HTR-8/SVneo (cell line): ENCODE measurements at places on chromosomes 3 and 15.

DNA sequence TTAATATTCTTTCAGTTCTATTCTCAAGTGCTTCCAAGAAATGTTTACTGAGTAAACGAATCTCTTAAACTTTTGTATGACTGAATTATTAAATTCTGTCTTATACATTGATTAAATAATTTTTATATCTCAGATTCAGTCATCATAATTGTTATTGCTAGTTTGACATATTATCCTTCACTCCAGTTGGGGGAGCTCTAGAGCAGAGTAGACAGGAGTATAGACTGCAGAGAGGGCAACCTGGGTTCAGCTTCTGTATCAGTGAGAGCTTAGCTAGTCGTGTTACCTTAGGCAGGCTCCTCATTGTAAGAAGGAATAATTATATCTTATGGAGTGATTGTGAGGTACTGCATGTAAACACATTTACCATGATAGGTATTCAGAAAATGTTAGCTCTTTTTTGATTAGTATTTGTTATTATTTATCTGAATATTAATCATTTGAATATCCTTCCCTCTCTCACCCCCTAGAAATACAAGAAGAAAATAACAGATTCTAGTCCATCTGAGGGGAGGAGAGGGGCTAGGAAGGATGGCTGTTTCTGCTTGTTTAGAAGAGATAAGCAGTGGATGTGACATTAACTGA is 31.0 kb upstream of the ZCWPW2 start:
- peak; percentile 22 for DNase-seq

GRCh38 chr3:197746209-197746608 is 3.5 kb upstream of the FYTTD1 start:
- no peak for DNase-seq

- peak; percentile 1 for DNase-seq
Measured at GRCh38 chr3:82163907-82164520, 402.6 kb upstream of the GBE1 start.

DNA sequence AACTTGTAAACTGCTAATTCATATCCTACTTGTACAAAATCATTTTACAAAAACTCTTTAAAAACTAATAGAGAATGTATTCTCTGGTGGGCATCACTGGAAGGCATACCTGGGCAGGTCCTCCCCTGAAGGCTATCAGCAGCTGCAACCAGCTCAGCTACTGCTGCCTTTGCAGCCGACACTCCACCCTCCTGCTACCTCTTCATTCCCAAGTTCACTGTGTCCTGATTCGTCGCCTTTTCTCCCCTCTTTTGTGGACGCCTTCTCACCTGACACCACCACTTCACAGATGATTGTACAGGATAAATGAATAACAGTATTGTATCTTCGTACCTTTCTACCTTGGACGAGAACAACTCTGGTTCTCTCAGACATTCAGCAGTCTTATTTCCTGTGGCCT is 28.9 kb downstream of the B4GALT4 start:
- no peak for DNase-seq

DNA sequence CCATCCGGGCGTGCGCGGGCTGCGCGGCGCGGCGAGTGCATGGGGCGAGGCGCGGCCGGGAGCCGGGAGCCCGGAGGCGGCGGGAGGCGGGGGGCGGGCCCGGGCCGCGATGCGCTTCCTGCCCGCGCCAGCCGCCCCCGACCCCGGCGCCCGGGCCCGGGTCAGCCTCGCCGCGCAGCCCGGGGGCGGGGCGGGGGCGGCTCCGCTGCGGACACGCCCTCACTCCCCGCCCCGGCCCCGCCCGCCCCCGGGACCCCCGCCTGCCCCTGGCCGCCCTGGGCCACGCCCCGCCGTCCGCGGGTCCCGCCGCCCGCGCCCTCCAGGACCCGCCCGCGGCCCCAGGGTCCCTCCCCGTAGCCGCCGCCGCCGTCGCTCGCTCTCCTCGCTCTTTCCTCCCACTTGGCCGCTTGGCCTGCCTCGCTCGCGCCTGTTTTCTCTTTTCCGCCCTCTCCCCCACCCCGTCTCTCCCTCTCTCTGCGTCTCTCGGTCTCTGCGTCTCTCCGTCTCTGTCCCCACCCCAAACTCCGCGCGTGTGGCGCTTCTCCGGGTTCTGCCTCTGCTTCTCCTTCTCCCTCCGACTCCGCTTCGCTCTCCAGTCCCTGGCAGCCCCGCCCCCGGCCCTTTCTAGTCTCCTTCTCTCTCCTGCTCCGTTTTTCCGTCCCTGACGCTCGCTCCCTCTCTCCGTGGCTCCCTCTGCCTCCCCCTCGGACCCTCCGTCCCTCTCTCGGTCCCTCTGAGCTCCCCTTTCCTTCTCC is at the start of gene PLXND1:
PLXND1 (minus strand) TSS at position 41 of the 755 bp plus-strand sequence; CDS start at position 4, 37 bp downstream.
- peak; percentile 75 for DNase-seq

DNA sequence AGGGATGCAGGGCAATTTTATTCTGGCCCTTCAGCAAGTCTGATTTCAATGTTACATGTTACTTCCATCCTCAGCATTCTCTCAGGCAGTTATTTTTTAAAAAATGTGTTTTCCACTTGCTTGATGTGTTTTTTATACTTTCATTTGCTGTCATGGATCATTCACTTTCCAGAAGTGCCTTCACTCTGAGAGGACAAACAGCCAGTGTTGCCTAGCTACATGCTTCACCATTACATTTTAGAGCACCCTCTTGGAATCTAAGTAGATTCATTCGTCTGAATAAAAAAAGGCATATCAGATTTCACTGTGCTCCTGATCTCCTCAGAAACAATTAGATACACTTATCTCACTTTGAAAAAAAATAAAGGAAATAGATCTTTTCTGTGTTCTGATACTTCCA is 93.6 kb upstream of the POU1F1 start:
- DNase-seq, result no peak

DNA sequence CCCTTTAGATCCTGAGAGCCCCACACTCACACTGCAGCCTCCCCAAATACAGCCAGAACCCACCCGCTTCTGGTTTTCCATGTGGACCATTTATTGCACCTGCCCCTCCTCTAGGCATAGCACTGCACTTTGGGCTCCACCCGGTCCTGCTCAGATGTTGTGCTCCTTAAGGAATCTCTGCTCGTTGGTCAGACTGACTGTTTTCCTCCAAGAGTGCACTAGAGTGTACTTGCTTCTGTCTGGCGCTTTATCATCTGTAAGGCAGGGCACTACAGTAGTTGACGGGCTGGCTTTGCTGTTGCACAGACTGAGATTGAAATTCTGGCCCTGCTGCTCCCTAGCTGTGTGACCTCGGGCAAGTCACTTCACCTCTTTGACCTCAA is 124.1 kb downstream of the CACNA1D start:
- no peak for DNase-seq

- no peak for DNase-seq
Measured at GRCh38 chr3:152355744-152356665, 87.3 kb downstream of the MBNL1 start.

GRCh38 chr3:113249111-113249510 is 37.8 kb downstream of the BOC start:
- peak; percentile 33 for DNase-seq

DNA sequence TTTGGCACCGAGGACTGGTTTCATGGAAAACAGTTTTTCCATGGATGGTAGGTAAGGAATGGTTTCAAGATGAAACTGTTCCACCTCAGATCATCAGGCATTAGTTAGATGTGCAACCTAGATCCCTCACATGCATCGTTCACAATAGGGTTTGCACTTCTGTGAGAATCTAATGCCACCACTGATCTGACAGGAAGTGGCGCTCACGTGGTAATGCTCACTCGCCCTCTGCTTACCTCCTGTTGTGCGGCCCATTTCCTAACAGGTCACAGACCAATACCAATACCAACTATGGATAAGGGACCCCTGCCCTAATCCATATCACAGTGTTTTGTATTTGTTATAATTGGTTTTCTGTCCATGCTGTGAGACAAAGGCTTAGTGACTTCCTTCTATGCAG is 58.9 kb downstream of the SLMAP start:
- DNase-seq, result no peak

DNA sequence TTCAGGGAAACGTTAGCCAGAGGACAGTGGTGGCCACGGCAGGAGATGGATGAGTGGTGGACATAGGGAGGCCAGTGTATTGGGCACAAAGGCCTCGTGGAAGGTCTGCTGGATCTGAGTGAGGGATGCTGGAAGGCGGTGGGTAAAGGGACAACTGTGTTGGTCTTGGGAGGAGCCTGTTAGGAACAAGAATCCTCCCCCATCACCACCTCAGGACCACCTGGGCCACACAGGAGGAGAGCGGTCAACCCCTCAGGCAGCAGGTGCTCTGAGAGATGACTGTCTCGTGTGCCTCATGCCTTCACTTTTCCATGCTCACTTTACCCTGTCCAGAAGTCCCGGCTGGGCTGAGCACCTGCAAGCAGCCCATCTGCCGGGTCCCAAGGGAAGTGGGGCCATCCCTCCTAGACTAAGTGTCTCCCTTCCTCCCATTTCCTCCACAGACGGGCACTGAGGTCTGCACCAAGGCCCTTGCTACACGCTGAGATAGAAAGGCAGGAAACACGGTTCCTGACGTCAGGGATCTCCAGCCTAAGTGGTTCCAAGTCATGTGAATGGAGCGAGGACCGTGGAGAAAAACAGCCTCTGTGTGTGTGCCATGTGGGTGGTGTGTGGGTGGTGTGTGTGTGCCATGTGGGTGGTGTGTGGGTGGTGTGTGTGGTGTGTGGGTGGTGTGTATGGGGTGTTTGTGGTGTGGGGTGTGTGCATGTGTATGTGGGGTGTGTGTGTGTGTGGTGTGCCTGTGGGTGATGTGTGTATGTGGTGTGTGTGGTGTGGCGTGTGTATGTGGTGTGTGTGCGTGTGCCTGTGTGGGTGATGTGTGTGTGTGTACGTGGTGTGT is 47.8 kb upstream of the CTSH start:
- no peak for DNase-seq

DNA sequence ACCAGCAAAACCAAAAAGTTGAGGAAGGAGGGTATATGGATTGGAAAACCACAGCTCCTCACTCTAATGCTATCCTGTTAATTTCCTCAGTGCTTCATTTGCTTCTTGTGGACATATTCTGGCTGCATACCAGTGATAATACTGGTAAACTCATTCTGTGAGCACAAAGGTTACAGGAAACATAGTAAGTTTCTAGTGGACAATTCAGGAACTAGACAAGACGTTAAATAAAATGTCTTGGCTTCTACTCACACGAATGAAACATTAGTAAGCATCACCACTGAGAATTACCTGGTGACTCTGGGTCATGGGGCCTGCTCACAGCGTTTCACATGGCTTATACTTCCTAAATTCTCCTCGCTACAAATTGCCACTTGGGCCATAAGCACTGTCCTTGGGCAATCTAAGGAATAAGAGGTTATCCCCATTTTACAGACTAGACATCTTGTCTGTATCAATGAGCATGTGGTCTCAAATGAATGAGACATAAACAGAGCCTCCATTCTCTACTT is 20.1 kb upstream of the PPIB start:
- no peak for DNase-seq

GRCh38 chr3:58041826-58042324 is 33.7 kb downstream of the FLNB start:
- no peak for DNase-seq

- no peak for DNase-seq
Measured at GRCh38 chr15:94586099-94586498, 354.7 kb downstream of the MCTP2 start.

GRCh38 chr3:41125258-41125657 is 74.0 kb upstream of the CTNNB1 start:
- no peak for DNase-seq

GRCh38 chr3:32421991-32422859 is 30.6 kb downstream of the CMTM7 start:
- peak; percentile 54 for DNase-seq
